K562 (cell line): ENCODE measurements at places on chromosomes 1 and 21. TPM values are rescaled to one million over a fixed set of nuclear protein-coding genes. Genes with fewer than 3 reads are reported as not detected.

Gene ANKRD35
- 0.07 TPM in 1 of 2 replicates, not detected in the other for total RNA-seq

Gene AKT3
- total RNA-seq = 0.31 TPM in 2 replicates

Gene FAM163A
- not detected in 2 replicates for total RNA-seq

Gene PCSK9
- 58.6 and 66.9 TPM in 2 replicates for total RNA-seq

Gene HFM1
- total RNA-seq = 2.9 and 3.3 TPM in 2 replicates

GRCh38 chr21:34261841-34262468 is 101.9 kb upstream of the KCNE2 start:
- peaks cover 8% of the 10 kb centered on the region; the same call in 1 of the 2 replicates for H3K27me3 ChIP-seq
- no peak overlapping the region for H3K4me3 ChIP-seq

DNA sequence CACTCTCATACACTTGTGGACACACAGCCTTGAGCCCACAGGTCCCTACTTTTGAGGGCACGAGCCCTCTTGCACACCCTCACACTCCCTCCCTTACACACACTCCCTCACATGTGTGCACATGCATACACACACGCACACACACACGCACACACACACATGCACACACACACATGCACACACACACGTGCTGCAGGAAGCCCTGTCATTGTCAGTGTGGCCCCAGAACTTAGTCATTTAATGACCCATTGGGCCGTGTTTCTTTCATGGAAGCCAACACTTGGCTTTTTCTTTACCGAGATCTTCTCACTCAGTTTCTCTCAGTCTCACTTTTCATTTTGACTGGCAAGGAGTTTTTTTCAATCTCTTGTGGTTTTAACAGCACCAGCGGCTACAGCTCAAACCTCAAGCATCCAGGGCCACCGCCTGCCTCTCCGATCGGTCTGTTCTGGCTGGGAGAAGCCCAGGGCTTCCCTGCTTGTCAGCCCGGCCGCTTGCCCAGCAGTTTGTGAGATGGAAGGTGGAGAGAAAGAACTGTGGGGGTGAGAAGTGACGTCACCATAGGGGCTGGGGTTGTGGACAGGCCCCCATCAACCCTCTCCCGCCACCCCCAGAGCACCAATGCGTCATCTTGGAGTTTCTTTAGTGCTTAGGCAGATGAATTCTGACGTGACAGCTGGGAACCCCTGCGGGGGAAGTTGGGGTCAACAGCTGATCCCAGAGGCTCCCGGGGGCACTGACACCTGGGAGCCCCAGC is 15.8 kb upstream of the TNFRSF8 start:
- no peak for DNase-seq
- peaks cover 31% of the 10 kb centered on the region for H3K4me1 ChIP-seq
- no peak overlapping the region for H3K4me3 ChIP-seq
- no peak overlapping the region for H3K27ac ChIP-seq
- H3K36me3 ChIP-seq = no peaks in the 10 kb centered on the region

- H3K27me3 ChIP-seq = no peaks in the 10 kb centered on the region
- H3K4me1 ChIP-seq = peaks cover 28% of the 10 kb centered on the region
- H3K4me3 ChIP-seq = peak overlapping the region; percentile 57
- no peak overlapping the region for H3K27ac ChIP-seq
- H3K36me3 ChIP-seq = no peaks in the 10 kb centered on the region
Measured at GRCh38 chr1:92960395-92961130, 699 bp downstream of the DIPK1A start.

GRCh38 chr1:36657826-36658225 is 175.1 kb upstream of the CSF3R start:
- H3K4me3 ChIP-seq = no peak overlapping the region
- no peak overlapping the region for H3K27ac ChIP-seq
- H3K36me3 ChIP-seq = no peaks in the 10 kb centered on the region
- no peaks in the 10 kb centered on the region for H3K4me1 ChIP-seq
- H3K27me3 ChIP-seq = no peaks in the 10 kb centered on the region; the same call in 2 of the 3 replicates

DNA sequence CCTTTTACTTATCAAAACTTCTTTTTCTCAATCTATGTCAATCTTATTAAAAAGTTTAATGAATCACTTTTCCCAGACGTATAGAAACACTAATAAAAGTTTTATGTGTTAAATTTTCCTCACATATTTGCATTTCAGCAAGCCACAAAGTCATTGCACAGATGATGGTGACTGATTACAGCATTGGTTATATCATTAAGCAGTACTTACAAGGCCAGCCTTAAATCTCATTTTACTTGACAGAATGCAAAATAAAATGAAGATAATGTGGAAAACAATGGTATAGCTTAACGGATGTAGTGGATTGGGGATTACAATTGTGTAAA is 39.5 kb downstream of the TMEM200B start:
- H3K27me3 ChIP-seq = no peaks in the 10 kb centered on the region
- no peak overlapping the region for H3K27ac ChIP-seq
- no peaks in the 10 kb centered on the region for H3K4me1 ChIP-seq
- peaks cover 50% of the 10 kb centered on the region; the same call in 2 of the 3 replicates for H3K36me3 ChIP-seq

- H3K36me3 ChIP-seq = no peaks in the 10 kb centered on the region
- DNase-seq = no peak
- no peak overlapping the region for H3K27ac ChIP-seq
- H3K27me3 ChIP-seq = no peaks in the 10 kb centered on the region
- peaks cover 9% of the 10 kb centered on the region; the same call in 1 of the 3 replicates for H3K4me1 ChIP-seq
- H3K4me3 ChIP-seq = no peak overlapping the region
Measured at GRCh38 chr1:94614168-94614815, 72.7 kb upstream of the F3 start.

- H3K4me3 ChIP-seq = no peak overlapping the region
- no peak for DNase-seq
- H3K36me3 ChIP-seq = no peaks in the 10 kb centered on the region
- no peaks in the 10 kb centered on the region for H3K27me3 ChIP-seq
- H3K27ac ChIP-seq = no peak overlapping the region
Measured at GRCh38 chr1:108080448-108080847, 115.5 kb upstream of the VAV3 start.

- H3K27ac ChIP-seq = peak overlapping the region; percentile 10; the same call in 1 of the 3 replicates
- no peaks in the 10 kb centered on the region for H3K27me3 ChIP-seq
- DNase-seq = no peak
- H3K36me3 ChIP-seq = peaks cover 56% of the 10 kb centered on the region
- peaks cover 10% of the 10 kb centered on the region; the same call in 2 of the 3 replicates for H3K4me1 ChIP-seq
Measured at GRCh38 chr1:27912429-27912828, 22.4 kb upstream of the SMPDL3B start.

DNA sequence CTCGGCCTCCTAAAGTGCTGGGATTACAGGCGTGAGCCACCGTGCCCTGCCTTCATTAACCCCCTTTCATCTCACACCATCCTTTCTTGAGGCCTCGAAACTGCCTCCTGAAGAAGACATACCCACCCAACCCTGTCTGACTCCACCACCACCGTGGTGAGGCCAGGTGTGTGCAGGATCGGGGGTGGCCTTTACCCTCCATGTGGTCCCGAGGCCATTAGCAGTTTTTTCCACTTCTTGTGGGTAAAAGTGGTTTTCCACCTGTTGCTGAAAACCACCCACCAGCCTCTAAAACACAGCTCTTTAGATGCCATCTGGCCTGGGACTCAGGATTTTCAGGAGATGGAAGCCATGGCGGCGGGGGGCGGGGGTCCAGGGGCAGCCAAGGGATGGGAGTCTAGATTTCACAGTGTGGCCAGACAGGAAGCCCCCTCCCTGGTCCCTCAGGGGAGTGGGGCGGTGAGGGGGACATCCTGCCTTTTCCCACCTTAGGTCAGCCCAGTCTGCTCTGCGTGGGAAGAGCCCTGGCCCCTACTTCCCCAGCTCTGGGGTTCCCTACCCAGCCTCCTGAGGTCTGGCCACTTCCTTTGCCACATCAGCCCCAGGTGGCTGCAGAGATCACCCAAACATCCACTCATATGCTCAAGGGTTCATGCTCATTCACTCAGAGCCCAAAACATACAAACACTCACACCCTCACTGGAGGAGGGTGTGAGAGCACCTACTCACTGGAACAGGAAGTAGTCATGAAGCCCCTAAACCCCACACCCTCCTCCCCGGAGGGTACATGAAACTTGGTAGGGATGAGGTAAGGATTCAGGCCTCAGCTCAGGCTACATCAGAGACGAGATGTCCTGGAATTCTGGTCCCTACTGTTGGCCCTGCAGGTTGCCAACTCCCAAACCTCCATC is 2.3 kb downstream of the FGR start:
- H3K4me3 ChIP-seq = no peak overlapping the region
- no peak overlapping the region for H3K27ac ChIP-seq
- H3K36me3 ChIP-seq = no peaks in the 10 kb centered on the region
- peaks cover 6% of the 10 kb centered on the region; the same call in 1 of the 3 replicates for H3K27me3 ChIP-seq
- no peak for DNase-seq

- peaks cover 14% of the 10 kb centered on the region; the same call in 1 of the 3 replicates for H3K4me1 ChIP-seq
- H3K36me3 ChIP-seq = no peaks in the 10 kb centered on the region
- H3K4me3 ChIP-seq = no peak overlapping the region
- H3K27ac ChIP-seq = no peak overlapping the region
- peaks cover 10% of the 10 kb centered on the region; the same call in 2 of the 3 replicates for H3K27me3 ChIP-seq
Measured at GRCh38 chr1:25022361-25023189, 92.5 kb upstream of the RUNX3 start.

- H3K27me3 ChIP-seq = peaks cover 5% of the 10 kb centered on the region
- no peak for DNase-seq
- H3K27ac ChIP-seq = no peak overlapping the region
- H3K4me3 ChIP-seq = no peak overlapping the region
Measured at GRCh38 chr1:179380299-179380698, 14.5 kb downstream of the AXDND1 start.

GRCh38 chr1:3580231-3580630 is 31.1 kb downstream of the MEGF6 start:
- H3K4me3 ChIP-seq = no peak overlapping the region
- H3K36me3 ChIP-seq = no peaks in the 10 kb centered on the region
- H3K27me3 ChIP-seq = peaks cover 9% of the 10 kb centered on the region; the same call in 2 of the 3 replicates
- peaks cover 8% of the 10 kb centered on the region for H3K4me1 ChIP-seq
- no peak for DNase-seq
- H3K27ac ChIP-seq = no peak overlapping the region

DNA sequence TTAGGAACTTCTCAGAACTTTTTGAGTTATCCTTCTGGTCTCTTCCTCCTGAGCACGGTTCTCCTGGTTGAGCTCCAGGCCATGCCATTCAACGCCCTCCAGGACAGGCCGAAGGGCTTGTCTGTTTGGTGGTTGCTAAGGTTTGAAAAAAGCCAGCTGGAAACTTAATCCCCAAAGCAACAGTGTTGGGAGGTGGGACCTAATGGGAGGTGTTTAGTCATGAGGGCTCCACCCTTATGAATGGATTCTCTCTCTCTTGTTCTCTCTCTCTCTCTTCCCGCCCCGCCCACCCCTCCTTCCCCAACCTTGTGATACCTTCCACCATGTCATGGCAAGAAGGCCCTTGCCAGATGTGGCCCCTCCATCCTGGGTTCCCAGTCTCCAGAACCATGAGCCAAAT is 829 bp downstream of the KCNE1 start:
- peaks cover 10% of the 10 kb centered on the region; the same call in 2 of the 3 replicates for H3K27me3 ChIP-seq
- H3K27ac ChIP-seq = no peak overlapping the region
- H3K4me1 ChIP-seq = 0 out of 2 replicates have a peak, but pooled peaks cover 3% of the 10 kb centered on the region
- no peaks in the 10 kb centered on the region for H3K36me3 ChIP-seq

DNA sequence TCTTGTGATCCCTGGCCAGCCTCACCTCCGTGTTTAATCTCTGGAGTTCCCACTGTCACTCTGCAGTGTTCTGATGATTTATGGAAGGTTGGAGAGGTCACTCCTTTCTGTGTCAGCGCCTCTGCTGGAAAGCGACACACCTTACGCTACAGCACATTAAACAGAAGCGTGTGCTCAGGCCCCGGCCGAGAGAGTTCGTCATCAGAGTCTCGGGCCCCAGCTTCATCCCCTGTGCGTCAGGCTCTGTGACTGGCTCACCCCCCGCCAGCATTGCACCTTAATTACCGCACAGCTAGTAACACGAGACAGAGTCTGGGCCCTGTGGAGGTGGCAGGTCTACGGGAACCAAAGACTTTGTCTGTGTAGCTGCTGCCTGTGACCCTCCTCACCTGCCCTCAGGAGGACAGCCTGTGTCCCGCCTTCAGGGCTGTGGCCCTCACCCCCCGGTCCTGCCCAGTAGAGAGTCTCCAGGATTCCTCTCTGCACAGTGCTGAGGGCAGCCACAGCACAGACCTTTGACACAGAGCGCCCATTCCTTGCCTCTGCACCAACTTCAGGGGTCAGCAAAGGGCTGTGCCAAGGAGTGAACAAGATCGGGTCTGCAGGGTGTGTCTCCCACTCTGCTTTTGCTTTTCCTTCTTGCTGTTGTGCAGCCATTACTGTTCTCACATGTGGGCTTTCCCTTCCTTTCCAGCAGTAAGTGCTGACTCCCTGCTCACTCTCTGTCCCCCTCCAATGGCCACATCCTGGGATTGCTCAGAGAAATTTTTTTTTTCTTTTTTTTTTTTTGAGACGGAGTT is 157.6 kb downstream of the PGBD5 start:
- peak; percentile 54 for DNase-seq
- no peak overlapping the region; the same call in 2 of the 3 replicates for H3K27ac ChIP-seq
- peaks cover 14% of the 10 kb centered on the region for H3K4me1 ChIP-seq

DNA sequence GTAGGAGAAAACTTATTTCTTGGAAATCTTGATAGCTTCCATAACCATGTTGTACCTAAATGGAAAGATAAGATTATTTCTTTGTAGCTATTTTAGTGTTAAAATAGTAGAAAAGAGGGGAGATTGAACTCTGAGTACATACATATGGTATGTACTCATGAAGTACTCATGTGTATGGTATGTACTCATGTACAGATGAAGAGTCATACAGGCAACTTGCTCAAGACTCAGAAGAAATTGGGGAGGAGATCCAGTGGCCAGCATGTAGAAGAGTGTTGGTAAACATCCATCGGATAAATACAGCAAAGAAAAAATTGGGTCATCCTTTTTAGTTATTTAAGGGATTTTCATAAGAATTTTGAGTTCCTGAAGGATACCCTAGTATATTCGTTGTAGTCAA is 29.0 kb downstream of the MDM4 start:
- no peak overlapping the region for H3K27ac ChIP-seq
- no peak overlapping the region for H3K4me3 ChIP-seq
- H3K4me1 ChIP-seq = no peaks in the 10 kb centered on the region
- no peak for DNase-seq
- H3K27me3 ChIP-seq = no peaks in the 10 kb centered on the region

GRCh38 chr1:12196641-12197482 is 30.1 kb downstream of the TNFRSF1B start:
- DNase-seq = no peak
- peaks cover 7% of the 10 kb centered on the region for H3K4me1 ChIP-seq
- H3K27me3 ChIP-seq = no peaks in the 10 kb centered on the region
- no peak overlapping the region for H3K4me3 ChIP-seq

DNA sequence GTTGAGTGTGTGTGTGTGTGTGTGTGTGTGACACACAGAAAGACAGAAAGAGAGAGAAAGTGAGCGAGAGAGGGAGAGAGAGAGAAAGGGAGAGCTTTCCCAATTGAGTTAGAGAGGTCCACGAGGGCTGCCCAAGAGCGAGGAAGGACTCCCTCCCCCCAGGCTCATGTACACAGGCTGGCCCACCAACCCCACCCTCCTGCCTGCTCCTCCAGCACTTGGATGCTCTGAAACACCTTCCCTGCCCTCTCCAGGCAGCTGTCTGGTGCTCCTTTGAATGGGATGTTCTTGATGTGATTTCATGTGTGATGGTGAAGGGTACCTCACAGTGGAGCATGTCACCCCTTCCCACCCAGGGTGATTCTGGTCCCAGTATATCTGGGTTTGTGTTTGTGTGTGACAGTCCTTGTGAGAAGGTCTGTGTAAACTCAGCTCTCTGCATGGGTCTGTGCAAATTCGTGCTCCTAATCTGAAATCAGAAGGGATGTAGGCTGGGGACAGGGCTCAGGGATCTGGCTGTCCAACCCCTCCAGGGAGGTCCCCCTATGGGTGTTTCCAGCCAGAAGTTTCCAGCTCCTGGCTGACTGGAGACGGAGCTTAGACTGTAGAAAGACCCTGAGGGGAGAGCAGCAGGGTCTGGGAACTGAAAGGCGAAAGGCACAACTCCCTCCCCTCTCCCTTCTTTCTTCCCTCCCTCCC is 6.8 kb upstream of the PEAR1 start:
- no peak overlapping the region for H3K4me3 ChIP-seq
- DNase-seq = no peak
- H3K4me1 ChIP-seq = peaks cover 20% of the 10 kb centered on the region; the same call in 2 of the 3 replicates
- H3K27ac ChIP-seq = no peak overlapping the region
